ENCODE measurements at places on chromosomes 11 and 22. TPM values are rescaled to one million over a fixed set of nuclear protein-coding genes. Genes with fewer than 3 reads are reported as not detected.

DNA sequence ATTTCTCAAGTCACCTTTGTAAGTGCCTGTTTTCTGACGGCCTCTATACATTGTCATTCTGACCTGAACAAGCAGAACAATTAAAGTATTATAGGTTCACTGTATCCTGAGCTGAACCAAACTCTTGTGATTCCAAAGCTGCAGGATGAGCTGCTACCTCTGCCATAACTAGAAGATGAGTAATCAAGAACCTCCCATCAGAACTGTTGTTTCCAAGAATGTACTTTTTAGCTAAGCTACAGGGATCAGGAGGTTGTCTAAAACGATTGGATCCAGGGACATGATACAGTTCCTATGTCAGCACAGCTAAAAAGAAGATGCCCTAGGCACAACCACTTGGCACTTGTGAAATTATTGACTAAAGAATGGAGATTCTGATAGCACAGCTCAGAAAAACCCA is 288.4 kb upstream of the CCDC90B start:
- no peaks in the 10 kb centered on the region for H3K36me3 ChIP-seq
- H3K27me3 ChIP-seq = no peaks in the 10 kb centered on the region
- no peak overlapping the region for H3K4me3 ChIP-seq
- no peaks in the 10 kb centered on the region for H3K4me1 ChIP-seq

DNA sequence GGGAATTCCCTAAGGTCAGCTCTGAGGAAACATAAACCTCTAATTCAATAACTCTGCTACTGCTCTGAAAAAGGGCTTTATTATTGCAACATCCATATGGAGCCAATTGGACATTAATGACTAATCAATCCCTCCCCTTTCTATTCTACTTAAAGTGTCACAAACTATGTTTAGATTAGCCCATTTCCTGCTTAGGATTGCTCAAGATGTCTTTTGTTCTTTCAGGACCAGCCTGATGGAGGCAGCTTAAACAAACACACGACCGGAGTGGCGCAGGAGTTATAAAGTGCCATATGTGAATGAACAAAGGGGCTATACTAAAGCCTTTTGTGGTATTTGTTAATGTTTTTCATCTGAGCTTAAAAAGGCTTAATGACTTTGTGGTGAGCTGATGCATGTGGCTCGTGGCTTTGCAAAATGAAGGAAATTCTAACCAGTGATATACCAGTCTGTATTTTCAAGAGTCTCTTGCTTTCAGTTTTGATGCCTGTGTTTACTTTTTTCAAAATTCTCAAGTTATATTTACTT is 354.4 kb downstream of the SOX6 start:
- H3K27ac ChIP-seq = peak overlapping the region; percentile 20
- H3K4me3 ChIP-seq = no peak overlapping the region
- H3K27me3 ChIP-seq = no peaks in the 10 kb centered on the region
- H3K36me3 ChIP-seq = no peaks in the 10 kb centered on the region
- peak; percentile 48 for DNase-seq

DNA sequence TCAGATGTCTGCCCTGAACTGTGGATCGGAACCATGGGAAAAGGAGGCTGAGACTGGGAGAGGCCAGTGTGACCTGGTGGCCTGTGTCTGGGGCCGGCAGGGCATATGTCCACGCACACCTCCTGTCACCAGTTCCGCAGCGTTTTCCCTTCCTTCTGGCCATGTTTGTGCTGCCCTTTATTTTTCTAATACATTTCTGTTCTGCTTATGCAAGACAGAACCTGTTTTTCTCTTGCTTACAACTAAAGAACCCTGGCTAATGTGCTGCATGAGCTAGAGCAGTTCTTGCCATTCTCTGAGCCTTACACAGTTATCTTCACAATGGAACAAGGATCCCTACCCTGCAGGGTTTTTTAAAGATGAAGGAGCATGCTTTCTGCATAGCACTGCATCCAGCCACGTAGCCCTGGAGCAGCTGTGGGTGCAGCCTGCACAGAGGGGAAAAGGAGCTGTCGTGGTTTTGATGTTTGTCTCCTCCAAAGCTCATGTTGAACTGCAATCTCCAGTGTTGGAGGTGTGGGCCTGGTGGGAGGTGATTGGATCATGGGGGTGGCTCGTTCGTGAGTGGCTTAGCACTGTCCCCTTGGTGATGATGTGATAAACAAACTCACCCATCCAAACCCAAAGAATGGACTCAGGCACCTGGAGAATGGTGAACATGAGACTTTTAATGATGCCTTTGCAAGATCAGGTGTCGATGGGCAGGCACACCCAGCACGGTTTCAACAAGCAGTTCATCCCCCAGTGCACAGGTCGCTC is 84.8 kb upstream of the SHANK2 start:
- DNase-seq = no peak
- H3K36me3 ChIP-seq = no peaks in the 10 kb centered on the region
- H3K4me1 ChIP-seq = peaks cover 8% of the 10 kb centered on the region
- H3K4me3 ChIP-seq = no peak overlapping the region
- H3K27me3 ChIP-seq = no peaks in the 10 kb centered on the region

DNA sequence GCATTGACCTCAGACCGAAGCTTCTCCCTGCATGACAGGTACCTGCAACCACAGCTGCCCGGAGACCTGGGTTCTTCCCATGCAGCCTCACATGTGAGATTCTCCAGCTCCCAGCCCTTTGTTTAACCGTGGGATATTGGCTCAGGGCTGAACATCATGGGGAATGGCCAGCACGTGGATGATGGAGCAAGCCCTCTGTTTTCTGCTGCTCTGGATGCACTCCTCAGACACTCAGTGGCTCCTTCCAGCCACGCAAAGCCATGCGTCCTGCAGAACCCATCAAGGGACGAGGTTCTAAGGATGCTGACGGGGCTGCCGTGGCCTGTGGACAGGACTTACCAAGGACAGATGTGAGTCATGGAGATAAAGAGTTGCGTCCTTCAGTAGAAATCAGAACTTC is 639.1 kb downstream of the BRD1 start:
- H3K27ac ChIP-seq = no peak overlapping the region
- H3K36me3 ChIP-seq = no peaks in the 10 kb centered on the region
- no peak overlapping the region for H3K4me3 ChIP-seq
- peaks cover 15% of the 10 kb centered on the region for H3K27me3 ChIP-seq
- H3K4me1 ChIP-seq = peaks cover 6% of the 10 kb centered on the region

- peaks cover 3% of the 10 kb centered on the region for H3K36me3 ChIP-seq
- H3K27ac ChIP-seq = peak overlapping the region; percentile 81
- H3K4me3 ChIP-seq = no peak overlapping the region
- no peak for DNase-seq
- no peaks in the 10 kb centered on the region for H3K27me3 ChIP-seq
These were observed 60.9 kb downstream of the LRP5 start for GRCh38 chr11:68373189-68373814.

DNA sequence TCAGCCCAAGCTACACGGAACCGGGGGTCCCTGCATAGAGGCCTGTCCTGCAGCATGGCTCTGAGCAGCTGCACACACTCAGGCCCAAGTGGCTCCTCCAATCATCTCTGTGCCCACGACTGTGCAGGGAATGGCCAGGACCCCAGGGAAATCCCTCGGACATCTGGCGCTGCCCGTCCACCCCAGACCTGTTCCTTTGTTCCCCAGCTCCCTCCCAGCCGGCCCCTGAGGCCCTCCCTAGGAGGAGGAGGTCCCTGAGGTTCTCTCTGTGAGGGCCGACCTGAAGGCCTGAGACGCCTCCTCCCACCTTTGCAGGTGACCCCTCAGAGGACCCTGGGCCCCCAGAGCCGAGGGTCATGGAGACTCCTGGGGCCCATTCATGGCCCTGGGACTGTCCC is 1.1 kb downstream of the MLC1 start:
- no peaks in the 10 kb centered on the region for H3K4me1 ChIP-seq
- H3K36me3 ChIP-seq = no peaks in the 10 kb centered on the region
- H3K27ac ChIP-seq = no peak overlapping the region
- H3K27me3 ChIP-seq = peaks cover 31% of the 10 kb centered on the region
- no peak overlapping the region for H3K4me3 ChIP-seq

DNA sequence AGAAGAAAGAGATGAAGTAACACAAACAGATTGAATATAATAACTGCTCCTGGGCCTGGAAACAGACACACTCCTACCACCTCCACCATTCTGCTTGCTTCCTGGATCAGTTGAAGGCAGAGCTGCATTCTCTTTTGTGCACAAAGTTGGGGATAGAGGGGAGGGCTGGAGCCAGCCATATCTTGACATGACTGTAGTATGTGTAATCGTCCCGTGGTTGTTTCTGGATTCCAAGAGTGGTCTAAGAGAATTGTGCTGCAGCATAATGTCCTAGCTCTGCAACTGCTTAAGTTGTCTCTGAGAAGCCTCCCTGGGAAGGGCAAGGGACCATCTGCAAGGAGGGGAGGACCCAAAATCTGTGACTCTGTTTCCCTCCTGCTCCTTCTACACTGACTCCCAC is 3.2 kb downstream of the CRY2 start:
- H3K4me1 ChIP-seq = peaks cover 86% of the 10 kb centered on the region
- no peak for DNase-seq
- no peak overlapping the region for H3K4me3 ChIP-seq
- H3K27me3 ChIP-seq = no peaks in the 10 kb centered on the region

DNA sequence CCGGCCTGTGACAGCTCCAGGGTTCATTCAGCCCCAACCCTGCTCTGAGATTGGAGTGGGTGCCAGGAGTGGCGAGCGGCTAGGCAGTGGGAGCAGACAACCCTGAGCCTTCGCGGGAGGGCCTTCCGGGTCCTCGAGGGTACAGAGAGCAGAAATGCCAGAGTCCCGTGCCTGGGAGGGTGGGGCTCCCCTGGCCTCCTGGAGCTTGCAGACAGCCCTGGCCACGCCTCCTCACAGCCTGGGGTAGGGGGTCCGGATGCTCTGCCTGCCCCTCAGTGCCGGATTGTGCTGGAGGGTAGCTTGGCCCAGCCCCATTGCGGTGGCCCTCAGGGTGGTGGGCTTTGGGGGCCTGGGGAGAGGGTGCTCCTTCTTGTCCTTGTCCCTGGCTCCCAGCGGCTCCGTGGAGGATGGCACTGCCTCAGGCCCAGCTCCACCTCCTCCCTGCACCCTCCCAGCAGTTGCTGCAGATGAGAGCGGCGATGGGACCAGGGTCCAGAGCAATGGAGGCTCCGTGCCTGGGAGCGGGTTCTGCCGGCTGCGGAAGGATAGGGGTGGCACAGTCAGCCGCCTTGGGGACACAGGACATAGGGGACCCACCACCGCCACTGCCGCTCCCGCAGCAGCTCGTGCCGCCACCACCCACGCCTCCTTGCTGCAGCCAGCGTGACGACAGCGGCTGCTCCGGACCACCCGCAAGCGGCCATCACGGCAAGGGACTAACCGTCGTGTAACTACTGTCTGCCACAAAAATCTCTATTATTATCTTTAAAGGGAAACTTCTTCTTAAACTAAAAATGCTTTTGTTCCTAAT is 34.9 kb upstream of the OR10G7 start:
- peaks cover 8% of the 10 kb centered on the region for H3K27me3 ChIP-seq
- H3K36me3 ChIP-seq = no peaks in the 10 kb centered on the region
- peak; percentile 56 for DNase-seq
- H3K4me1 ChIP-seq = peaks cover 20% of the 10 kb centered on the region
- H3K27ac ChIP-seq = peak overlapping the region; percentile 3
- peak overlapping the region; percentile 50 for H3K4me3 ChIP-seq

DNA sequence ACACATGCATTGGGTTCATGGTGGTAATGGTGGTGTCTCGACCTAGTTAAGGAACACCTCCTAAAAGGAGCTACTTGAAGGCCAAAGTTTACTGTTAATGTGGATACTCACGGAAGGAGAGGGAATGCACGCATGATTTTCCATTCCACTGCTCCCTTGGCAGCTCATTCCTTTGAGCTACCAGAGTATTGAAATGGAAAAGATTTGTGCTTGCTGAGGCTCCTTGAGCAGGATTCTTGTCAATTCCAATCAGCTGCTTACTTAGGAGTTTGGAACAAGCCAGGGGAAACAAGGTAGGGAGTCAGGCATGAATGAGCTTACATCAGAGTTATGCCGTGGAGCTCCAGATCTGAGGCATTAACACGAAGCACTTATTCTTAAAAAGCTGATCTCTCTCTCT is 108.8 kb downstream of the GRIA4 start:
- H3K36me3 ChIP-seq = no peaks in the 10 kb centered on the region
- H3K27me3 ChIP-seq = no peaks in the 10 kb centered on the region
- H3K4me1 ChIP-seq = no peaks in the 10 kb centered on the region
- no peak overlapping the region for H3K27ac ChIP-seq
- no peak overlapping the region for H3K4me3 ChIP-seq
- no peak for DNase-seq

DNA sequence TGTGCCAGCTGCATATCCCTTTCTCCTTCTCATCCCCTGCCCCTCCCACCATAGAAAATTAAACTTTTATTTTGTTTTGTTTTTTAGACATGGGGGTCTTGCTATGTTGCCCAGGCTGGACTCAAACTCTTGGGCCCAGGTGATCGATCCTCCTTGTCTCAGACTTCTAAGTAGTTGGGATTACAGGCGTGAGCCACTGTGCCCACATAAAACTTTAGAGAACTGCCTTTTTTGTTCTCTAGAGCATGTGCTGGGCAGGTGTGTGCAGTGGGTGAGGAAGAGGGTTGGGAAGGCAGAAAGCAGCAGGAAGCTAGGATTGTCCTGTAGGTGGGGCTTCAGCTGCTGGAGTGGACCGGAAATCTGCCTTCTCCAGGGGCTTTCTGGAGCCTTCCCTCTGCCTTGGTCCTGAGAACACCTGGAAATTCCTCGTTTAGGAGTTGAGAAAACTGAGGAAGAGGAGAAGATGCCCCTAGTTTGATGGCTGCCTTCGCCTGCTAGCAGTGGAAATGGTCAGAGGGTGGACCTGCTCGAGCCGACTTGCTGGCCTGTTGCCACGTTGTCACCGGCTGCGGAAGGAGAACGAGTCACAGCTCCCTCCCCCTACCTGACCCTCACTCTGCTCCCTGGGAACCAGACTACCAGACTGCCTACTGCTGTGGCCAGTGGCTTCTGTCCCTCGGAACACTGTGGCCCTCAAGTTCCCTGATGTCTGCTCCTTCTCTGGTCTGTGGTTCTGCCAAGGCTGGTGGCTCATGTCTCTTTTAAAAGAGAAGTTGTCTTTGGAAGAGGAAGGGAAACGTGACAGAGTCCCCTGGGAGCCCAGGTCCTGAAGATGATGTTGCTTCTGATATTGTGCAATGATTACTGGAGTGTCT is 4.0 kb downstream of the ST14 start:
- peaks cover 62% of the 10 kb centered on the region for H3K4me1 ChIP-seq
- DNase-seq = peak; percentile 66
- peak overlapping the region; percentile 46 for H3K27ac ChIP-seq
- no peaks in the 10 kb centered on the region for H3K36me3 ChIP-seq
- H3K4me3 ChIP-seq = no peak overlapping the region
- peaks cover 13% of the 10 kb centered on the region for H3K27me3 ChIP-seq

- peaks cover 27% of the 10 kb centered on the region for H3K4me1 ChIP-seq
- DNase-seq = no peak
- H3K4me3 ChIP-seq = peak overlapping the region; percentile 35
- H3K27ac ChIP-seq = peak overlapping the region; percentile 25
- no peaks in the 10 kb centered on the region for H3K36me3 ChIP-seq
- H3K27me3 ChIP-seq = no peaks in the 10 kb centered on the region
These were observed 69.8 kb upstream of the TNRC6B start for GRCh38 chr22:40107851-40108378.

GRCh38 chr11:101917226-101917625 is 904 bp upstream of the ANGPTL5 start:
- no peak overlapping the region for H3K27ac ChIP-seq
- H3K4me3 ChIP-seq = no peak overlapping the region
- DNase-seq = no peak

Gene MPPED2
- 1.5 TPM for total RNA-seq

Gene FOSL1
- total RNA-seq = 2.2 TPM

Measured in lower lobe of right lung (tissue), 2 donors.